Activated naive CD4-positive, alpha-beta T cell (primary cell): ENCODE measurements at places on chromosomes 2 and 18.

GRCh38 chr2:214808981-214809750 is at the start of gene BARD1:
Gene BARD1, minus strand, starts transcription at chr2:214809683. Its CDS starts 114 bp downstream, at chr2:214809569.
- DNase-seq, result peak; percentile 21

DNA sequence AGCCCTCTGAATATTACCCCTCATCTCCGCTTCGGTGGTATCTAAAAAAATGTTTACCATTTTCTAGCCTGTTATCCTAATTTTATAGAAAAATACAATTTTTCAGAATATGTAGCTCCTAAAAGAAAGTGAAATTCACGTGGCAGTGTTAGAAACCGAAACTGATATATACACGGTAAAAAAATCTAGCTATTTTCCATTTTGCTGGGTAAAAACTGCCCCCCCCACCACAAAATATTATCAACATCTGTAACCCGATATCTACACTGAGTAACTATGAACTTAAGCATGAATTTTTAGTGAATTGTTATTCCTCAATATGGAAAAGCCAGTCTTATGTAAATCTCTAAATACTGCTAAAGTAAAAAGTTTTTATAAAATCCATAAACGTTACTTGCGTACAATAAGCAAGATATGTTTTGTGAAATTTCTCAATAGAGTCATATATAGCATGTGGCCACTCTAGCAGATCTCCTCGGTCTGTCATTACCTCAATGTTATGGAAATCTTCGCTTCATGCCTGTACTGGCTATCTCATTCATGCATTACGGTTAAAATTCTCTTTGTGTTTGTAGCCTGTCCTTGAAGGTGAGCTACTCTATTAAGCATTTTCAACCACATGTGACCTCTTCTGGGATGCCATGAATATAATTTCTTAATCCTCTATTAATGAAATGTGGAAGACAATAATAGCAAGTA is 524.2 kb downstream of the TRIB2 start:
- no peak for DNase-seq

DNA sequence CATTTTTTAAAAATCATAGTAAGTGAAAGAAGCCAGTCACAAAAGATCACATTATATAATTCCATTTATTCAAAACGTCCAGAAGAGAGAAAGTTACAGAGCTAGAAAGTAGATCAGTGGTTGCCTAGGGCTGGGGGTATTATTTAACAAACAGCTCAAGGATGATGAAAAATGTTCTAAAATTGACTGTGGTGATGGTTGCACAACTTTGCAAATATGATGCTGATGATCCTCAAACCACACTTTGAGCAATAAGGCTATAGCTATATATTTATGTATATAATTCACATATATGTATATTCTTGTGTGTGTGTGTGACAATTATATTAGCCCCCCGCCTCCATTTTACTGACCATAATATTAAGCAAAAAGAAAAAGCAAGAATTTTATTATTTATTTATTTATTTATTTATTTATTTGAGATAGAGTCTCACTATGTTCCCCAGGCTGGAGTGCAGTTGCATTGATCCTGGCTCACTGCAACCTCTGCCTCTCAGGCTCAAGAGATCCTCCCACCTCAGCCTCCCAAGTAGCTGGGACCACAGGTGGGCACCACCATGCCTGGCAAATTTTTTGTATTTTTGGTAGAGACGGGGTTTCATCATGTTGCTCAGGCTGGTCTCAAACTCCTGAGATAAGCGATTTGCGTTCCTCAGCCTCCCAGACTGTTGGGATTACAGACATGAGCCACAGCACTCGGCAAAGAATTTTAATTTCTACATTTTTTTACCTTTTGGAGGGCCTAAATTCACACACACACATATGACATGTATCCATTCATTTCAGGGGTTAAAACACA is 1.9 kb downstream of the WDR12 start:
- no peak for DNase-seq

DNA sequence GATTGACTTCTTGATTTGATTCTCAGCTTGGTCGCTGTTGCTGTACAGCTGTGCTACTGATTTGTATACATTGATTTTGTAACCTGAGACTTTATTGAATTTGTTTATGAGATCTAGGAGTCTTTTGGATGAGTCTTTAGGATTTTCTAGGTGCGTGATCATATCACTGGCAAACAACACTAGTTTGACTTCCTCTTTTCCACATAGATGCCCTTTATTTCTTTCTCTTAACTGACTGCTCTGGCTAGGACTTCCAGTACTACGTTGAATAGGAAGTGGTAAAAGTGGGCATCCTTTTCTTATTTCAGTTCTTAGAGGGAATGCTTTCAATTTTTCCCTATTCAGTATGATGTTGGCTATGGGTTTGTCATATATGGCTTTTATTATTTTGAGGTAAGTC is 101.3 kb downstream of the OSBPL1A start:
- no peak for DNase-seq

GRCh38 chr2:167939514-167940345 is 307.7 kb downstream of the STK39 start:
- DNase-seq, result no peak

GRCh38 chr18:24516261-24516660 is 55.8 kb downstream of the HRH4 start:
- no peak for DNase-seq
